T1000 (cell line): ENCODE measurements at places on chromosomes 4 and X.

DNA sequence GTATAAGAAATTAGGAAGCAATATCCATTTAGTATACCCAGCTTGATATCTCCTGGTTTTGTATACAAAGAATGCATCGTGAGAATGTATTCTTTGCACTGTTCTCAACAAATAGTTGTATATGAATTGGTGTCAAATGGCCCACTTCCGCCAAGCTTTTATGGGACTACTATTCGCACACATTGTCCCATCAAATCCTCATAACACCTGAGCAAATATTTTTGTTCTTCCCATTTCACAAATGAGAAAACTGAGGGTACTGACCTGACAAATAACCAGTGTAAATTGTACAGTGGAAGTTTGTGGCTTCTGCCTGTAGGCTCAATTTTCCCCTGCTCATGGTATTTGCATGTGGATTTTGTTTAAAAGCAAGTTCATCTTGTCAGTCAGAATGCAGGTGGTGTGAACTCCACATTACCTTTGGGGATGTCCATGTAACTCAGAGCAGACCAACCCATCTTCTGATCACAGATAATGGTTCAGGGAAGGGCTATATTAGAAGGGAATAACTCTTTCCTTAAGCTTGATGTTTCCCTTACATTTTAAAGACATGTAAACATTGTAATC, 51.5 kb upstream of the FAM241A start:
- DNase-seq = no peak

- peak; percentile 61 for DNase-seq
Measured at GRCh38 chr4:8594097-8595038, 1.8 kb downstream of the CPZ start.

DNA sequence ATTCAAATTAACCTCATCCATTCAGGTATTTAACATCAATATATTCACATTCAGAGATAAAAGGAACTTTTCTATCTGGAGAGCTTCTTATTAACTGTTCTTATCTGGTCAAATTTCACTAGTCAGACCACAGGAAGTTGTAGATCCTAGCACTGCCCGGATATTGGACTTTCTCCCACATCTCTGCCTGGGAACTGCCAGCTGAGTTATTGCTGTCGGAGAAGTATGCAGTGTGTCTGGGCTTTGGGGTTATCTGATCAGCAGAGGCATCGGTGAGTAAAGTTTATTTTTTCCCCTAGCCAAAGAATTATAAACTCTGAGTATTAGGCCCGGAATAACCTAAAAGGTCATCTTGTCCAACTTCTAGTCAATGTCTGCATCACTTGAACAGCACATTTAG, 45.1 kb downstream of the OR13H1 start:
- DNase-seq = no peak

DNA sequence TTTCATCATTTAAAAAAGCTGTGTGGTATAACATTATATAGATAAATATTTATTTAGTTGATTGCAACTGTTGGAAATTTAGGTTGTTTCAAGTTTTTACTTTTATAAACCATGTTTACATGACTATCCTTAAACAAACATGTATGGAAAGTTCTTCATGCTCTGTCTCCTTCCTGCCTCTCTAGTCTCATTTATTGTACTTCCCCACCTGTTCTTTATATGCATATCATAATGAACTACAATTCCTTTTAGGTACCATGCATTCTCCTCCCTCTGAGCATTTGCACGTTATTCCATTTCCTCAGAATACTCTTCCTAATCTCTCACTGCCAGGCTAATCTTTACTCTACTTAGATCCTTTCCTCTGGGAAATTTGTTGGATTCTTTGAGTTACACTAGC, 16.9 kb upstream of the ADH6 start:
- no peak for DNase-seq

- no peak for DNase-seq
Measured at GRCh38 chr4:44720371-44720770, 6.0 kb downstream of the GNPDA2 start.

DNA sequence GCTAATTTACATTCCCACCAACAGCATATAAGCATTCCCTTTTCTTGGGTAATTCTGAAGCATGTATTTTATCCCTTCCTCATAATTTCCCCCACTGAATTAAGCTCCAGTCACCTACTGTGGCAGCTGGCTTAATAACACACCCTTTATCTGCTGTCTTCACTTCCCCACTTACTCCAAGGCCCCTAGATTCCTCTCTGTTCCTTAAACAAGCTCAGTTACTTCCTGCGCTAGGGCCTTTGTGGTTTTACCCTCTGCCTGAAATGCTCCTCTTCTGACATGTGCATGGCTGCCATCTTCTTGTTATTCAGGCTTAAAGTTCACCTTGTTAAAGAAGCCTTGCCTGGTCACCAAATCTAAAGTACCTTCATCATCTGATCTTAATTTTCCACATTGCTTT, 47.2 kb upstream of the RPS6KA3 start:
- DNase-seq = no peak

DNA sequence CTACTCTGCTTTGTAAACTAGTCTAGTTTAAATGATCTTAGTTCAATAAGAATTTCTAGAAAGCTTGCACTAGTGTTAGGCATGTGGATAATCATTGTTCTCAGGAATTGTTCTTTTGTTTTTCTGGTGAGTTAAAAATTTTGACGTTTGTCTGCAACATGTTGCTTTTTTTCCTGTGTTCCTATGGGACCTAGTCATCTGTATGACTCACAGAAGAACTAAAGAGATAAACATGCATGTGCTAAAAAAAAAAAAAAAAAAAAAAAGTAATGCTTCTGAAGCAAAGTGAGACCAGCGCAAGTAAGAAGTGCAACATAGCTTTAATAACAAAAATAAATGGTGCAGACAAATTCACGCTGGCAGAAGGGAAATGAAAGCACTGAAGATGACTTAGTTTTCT, 471.2 kb downstream of the IQCM start:
- DNase-seq = no peak

- no peak for DNase-seq
Measured at GRCh38 chrX:39992300-39992699, 105.5 kb downstream of the BCOR start.

- DNase-seq = no peak
Measured at GRCh38 chr4:37422102-37422501, 177.6 kb downstream of the NWD2 start.

DNA sequence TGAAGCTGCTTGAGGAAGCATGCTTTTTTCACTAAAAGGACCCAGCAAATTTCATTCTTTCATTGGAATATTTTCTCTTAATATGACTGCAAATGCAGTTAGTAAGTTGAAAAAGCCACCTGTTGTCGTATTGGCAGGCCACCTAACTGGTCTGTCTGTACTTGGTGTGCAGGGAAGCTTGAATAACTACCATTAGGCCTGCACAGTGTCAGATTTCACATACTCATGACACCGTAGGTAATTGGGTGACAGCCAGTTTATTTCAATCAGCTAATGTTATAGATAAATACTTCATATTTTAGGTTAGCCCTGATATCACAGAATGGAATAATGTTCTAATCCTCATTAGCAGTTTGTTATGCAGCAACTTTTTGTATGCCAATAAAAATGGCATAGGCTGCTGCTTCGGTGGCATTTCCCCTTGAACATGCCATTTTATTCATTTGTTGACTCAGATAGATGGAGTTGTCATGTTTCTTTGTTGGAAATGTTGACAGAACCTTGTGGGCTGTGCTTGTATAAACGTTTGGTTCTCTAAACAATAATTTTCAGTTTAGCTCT, 173.7 kb downstream of the RPA4 start:
- DNase-seq = no peak

DNA sequence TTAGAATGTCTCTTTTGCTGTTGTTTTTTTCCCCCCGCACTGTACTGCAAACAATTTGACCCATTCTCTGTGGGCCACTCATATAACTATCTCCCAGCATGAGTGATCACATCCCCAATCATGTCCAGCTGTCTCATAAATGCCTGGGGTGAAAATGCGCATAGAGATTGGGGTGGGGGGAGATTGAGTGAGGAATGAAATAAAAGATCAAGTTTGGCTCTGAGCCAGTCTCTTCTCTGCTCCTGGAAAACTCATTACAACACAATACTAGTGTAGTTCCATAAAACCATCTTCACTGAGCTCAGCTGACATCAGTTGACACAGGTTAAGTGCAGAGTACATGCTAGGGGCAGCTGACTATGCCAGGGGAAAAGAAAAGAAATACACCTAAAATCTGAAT, 96.9 kb downstream of the EGF start:
- DNase-seq = no peak

GRCh38 chr4:123624959-123625358, 228.4 kb downstream of the SPRY1 start:
- no peak for DNase-seq

GRCh38 chr4:129543299-129543698, 447.3 kb downstream of the C4orf33 start:
- DNase-seq = no peak

DNA sequence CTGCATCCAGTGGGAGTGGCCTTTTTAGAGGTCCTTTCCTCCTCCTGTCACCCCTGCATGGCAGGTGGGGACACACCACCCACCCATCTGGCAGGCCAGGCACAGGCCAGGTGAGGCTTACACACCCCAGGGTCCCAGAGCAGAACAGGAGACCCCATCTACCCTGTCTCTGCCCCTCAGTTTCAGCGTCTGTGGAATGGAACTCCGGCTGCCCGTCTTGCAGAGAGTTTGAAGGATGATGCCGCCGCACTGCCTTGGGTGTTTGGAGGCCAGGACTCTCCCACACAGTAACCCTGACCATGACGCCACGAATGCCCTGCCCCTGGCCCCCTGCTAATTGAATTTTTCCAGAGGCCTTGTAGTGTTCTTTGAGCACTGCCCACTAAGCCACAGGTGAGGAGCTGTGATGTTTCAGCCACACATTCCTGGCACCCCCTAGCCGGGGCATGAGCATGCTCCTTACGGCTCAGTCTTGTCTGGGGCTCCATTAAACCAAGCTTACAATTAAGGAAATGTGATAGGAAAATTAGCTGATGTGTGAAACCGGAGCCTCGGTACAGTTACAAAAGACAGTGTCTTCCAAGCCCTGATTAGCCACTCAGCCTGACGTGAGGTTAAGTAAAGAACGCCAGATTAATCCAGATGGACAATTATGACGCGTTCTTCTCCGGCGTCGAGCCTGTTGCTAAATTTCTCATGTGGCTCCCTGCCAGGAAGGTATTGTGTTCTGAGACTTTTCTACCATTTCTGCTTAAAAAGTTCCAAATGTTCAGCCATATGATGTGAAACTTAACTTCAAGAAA, 39.3 kb downstream of the HMX1 start:
- DNase-seq = no peak

- DNase-seq = no peak
Measured at GRCh38 chr4:52052475-52052780, 1.3 kb downstream of the SPATA18 start.

DNA sequence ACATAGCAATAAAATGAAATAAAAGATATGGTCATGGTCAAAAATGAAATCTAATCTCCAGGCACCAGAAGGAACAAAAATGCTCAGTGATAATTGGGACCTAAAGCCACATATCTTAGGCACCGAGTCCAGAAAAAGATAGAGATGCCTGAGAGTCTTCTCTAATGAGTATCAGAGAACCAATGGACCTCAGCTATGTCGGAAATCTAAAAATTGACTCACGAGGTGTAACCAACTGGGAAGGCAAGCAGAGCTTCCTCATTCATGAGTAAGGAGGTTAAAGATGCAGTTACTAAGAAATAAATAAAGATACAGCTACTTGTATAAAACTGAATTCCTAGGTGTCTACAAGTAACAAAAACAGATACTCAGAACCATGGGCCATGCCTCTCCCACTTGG, 72.1 kb downstream of the KLHL34 start:
- no peak for DNase-seq

GRCh38 chr4:159009521-159009920, 93.4 kb upstream of the RAPGEF2 start:
- no peak for DNase-seq

DNA sequence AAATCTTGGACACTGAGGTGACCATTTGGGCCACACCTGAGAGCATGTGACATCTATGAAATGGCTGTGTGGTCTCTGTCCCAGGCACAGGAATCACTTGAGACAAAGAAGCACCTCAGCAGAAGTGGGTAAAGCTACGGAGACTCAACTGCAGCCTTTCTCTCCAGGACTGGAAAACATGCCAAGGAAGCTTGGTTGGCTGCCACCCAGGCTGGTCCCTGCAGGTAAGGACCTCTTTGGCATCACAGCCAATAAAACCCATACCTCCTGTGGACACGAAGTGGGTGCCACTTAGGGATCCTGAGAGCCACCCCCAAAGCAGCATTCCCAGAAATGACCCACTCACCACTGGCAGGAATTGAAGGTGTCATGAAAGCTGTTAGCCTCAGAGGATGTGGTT, 74.6 kb downstream of the LEF1 start:
- DNase-seq = no peak

- DNase-seq = no peak
Measured at GRCh38 chrX:49959602-49960001, 37.2 kb downstream of the CLCN5 start.

DNA sequence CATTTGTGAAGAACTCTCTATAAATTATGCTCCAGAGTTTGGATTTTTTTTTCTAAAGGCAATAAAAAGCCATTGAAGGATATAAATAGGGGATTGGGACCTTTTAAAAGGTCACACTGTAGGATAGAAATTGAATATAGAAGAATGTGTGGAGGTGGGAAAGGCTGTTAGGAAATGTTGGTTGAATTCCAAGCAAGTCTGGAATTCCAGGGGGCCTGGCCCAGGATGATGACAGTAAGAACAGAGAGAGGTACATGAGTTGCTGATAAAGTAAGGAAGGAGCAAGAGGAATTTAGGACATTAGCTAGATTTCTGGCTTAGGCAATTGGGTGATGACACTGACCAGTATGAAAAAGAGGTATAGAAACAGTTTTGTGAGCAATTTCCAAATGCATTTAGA, 95.4 kb upstream of the USP38 start:
- no peak for DNase-seq

- DNase-seq = no peak
Measured at GRCh38 chr4:13525606-13526281, 18.6 kb downstream of the NKX3-2 start.

GRCh38 chr4:122832732-122833131, 6.1 kb downstream of the FGF2 start:
- no peak for DNase-seq

- no peak for DNase-seq
Measured at GRCh38 chr4:163071308-163071707, 95.4 kb downstream of the NAF1 start.

DNA sequence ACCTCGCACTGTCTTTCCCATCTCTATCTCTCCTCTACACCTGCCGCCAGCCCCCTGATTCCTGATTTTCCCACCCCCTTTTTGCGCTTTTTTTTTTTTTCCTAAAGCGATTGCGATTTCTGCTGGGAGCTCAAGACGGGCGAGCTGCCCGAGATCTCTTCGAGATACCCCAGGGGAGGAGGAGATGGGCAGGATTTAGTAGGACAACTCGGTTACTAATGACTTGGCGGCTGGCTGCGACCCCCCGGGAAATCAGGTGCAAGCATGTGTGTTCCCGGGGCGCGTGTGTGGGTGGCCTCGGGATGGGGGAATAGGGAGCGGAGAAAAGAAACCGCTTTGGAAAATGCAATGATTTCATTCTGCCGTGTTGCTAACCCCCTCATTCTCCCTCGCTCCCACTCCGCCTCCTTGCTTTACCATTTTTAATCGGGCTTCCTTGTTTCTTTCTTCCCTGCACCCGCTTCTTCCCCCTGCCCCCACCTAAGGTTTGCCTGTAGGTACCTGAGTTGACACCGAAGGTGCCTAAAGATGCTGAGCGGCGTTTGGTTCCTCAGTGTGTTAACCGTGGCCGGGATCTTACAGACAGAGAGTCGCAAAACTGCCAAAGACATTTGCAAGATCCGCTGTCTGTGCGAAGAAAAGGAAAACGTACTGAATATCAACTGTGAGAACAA, 4.4 kb downstream of the SLITRK2 start:
- DNase-seq = no peak
